ENCODE measurements at places on chromosomes 4 and X.
A peak's percentile ranks its signal among the peaks of the same experiment; 100 is the strongest.

- no peak for DNase-seq
These were observed 79.8 kb downstream of the APBB2 start for GRCh38 chr4:41134581-41134980.

DNA sequence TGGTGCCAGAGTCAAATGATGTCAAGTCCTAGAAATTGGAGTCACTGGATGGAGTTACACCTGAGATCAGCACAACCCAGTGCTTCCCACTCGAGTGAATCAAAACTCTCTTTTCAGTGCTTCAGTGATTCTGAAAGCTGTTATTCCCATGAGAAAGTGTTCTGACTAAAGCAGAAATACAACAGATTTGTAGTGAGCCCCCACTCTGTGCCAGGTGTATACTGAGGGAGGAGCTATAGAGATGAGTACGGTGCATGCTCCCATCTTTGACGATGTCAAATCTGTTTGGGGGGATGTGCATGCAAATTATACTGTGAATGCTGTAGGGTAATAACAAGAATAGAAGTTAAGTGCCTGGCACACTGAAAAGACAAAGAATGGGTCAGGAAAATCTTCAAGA lies 330.2 kb downstream of the HS3ST1 start:
- DNase-seq, result no peak

GRCh38 chr4:189090174-189090814 lies 850.4 kb upstream of the FRG1 start:
- DNase-seq, result peak; percentile 42

- no peak for DNase-seq
These were observed 157.6 kb downstream of the ATRX start for GRCh38 chrX:77628294-77629025.

DNA sequence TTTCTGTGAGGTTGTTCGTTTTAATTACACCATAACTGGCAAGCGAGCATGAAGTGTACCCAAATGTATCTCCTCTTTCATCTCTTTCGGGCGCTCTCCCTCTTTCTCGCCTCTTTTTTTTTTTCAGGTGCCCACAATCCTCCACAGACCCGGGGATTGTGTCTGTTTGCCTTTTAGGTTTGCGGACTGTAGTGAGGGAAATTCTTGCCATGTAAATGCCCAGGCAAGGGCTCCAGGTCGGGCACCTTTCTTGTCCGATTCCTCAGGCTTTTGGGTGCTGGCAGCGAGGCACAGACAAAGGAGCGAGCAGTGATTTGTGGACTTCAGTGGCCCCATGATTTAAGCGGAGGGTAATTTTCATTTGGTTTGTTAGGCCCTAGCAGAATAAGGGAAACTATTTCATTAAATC lies 1.1 kb upstream of the PHOX2B start:
- no peak for DNase-seq
